ENCODE measurements at places on chromosomes 2 and 18. TPM values are rescaled to one million over a fixed set of nuclear protein-coding genes. Genes with fewer than 3 reads are reported as not detected.

DNA sequence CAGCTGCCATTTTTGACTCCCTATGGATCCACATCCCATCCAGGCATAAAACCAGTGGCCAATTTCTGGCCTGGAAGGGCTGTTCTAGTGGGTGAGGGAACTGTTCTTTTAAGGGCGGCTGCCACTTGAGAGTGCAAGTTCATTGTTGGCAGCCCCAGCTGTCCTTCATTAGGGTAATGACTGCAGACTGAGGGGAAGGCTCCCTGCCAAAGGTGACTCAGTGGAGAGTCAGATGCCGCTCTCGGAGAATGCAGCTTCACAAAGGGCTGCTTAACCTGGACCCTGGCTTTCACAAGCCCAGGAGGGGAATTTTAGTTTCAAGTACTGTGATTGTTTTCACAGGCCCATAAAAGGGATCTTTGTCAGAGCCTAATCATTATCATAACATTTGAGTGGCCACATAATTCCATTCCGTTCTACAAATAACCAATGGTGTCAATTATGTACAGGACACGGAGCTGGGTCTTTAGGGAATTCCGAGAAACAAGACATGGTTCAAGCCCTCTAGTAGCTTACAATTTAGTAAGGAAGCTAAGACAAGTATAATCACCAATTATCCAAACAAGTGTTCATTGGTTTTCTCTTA lies 235.7 kb downstream of the CDCA7 start:
- H3K4me1 ChIP-seq = peaks cover 6% of the 10 kb centered on the region
- H3K27me3 ChIP-seq = no peaks in the 10 kb centered on the region
- no peak overlapping the region for H3K4me3 ChIP-seq

- no peak overlapping the region for H3K4me3 ChIP-seq
- H3K4me1 ChIP-seq = no peaks in the 10 kb centered on the region
- H3K36me3 ChIP-seq = no peaks in the 10 kb centered on the region
- no peak overlapping the region for H3K27ac ChIP-seq
- no peaks in the 10 kb centered on the region for H3K27me3 ChIP-seq
- DNase-seq = no peak
These were observed 22.9 kb upstream of the GPR55 start for GRCh38 chr2:230947908-230948365.

GRCh38 chr18:69874058-69874457 lies 73.6 kb downstream of the CD226 start:
- no peaks in the 10 kb centered on the region for H3K4me1 ChIP-seq
- no peak for DNase-seq
- no peak overlapping the region for H3K27ac ChIP-seq
- H3K4me3 ChIP-seq = no peak overlapping the region
- H3K36me3 ChIP-seq = no peaks in the 10 kb centered on the region
- H3K27me3 ChIP-seq = no peaks in the 10 kb centered on the region

- no peaks in the 10 kb centered on the region for H3K27me3 ChIP-seq
- no peak for DNase-seq
- H3K27ac ChIP-seq = no peak overlapping the region
- no peak overlapping the region for H3K4me3 ChIP-seq
- no peaks in the 10 kb centered on the region for H3K36me3 ChIP-seq
- no peaks in the 10 kb centered on the region for H3K4me1 ChIP-seq
These were observed 160.5 kb downstream of the RIF1 start for GRCh38 chr2:151570191-151570590.

- DNase-seq = no peak
- H3K36me3 ChIP-seq = no peaks in the 10 kb centered on the region
- no peak overlapping the region for H3K4me3 ChIP-seq
- H3K4me1 ChIP-seq = no peaks in the 10 kb centered on the region
These were observed 32.7 kb upstream of the SOCS6 start for GRCh38 chr18:70256184-70256583.

DNA sequence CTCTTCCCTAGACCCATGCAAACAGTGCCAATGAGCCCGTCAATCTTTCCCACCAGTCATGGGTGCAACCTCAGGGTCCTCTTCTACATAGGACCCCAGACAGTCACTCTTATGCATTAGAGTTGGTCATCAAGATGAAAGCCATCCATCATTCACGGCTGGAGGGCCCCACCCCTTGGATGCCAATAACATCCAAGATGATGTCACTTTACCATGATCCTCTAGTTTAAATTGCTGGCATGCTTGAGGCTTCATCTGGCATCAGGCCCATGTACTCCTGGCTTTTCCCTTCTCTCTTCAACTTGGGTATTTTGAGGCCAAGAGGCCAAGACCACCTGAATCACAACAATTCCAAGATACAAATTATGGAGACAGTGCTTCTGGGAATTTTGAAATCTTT lies 91.1 kb upstream of the MAPK4 start:
- no peak overlapping the region for H3K4me3 ChIP-seq
- DNase-seq = no peak
- H3K27me3 ChIP-seq = no peaks in the 10 kb centered on the region
- H3K36me3 ChIP-seq = no peaks in the 10 kb centered on the region
- peaks cover 6% of the 10 kb centered on the region for H3K4me1 ChIP-seq

GRCh38 chr2:231925303-231926179 lies 655 bp downstream of the NPPC start:
- peaks cover 65% of the 10 kb centered on the region for H3K27me3 ChIP-seq
- peaks cover 15% of the 10 kb centered on the region for H3K4me1 ChIP-seq
- no peaks in the 10 kb centered on the region for H3K36me3 ChIP-seq
- H3K27ac ChIP-seq = no peak overlapping the region
- H3K4me3 ChIP-seq = peak overlapping the region; percentile 72

DNA sequence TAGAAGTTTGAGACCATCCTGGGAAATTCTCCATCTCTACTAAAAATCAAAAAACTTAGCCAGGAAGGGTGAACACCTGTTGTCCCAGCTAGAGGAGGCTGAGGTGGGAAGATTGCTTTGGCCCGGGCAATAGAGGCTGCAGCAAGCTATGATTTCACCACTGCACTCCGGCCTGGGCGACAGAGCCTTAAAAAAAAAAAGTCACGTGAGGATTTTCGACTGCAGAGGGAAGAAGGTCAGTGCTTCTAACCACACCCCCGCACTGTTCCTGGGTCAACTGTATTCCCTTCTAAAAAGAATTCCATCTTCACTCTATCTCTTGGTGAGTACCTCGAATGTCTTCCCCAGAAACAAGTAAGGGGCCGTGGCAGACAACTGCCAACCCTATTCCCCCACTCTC lies 31.3 kb downstream of the ADAM17 start:
- no peaks in the 10 kb centered on the region for H3K4me1 ChIP-seq
- DNase-seq = no peak
- no peak overlapping the region for H3K4me3 ChIP-seq
- H3K27ac ChIP-seq = no peak overlapping the region
- H3K36me3 ChIP-seq = peaks cover 4% of the 10 kb centered on the region

DNA sequence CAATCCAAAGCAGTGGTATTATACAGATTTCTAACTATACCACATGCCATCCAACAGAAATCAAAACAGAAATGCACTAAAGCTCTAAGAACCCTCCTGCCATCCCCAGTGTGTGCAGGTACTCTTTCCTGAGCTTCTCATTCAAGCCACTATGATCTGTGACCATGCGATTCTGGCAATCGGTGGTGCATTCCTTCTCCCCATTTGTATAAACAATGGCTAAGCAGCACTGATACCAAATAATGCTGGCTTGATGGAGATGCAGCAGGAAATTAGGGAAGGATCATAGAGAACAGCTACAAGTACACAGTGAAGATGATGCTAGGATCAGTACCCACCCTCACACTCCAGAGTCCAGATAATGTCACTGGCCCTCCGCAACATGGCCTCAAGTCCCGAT lies 51.8 kb downstream of the PPP4R1 start:
- no peaks in the 10 kb centered on the region for H3K27me3 ChIP-seq
- H3K4me1 ChIP-seq = no peaks in the 10 kb centered on the region
- H3K4me3 ChIP-seq = no peak overlapping the region
- no peaks in the 10 kb centered on the region for H3K36me3 ChIP-seq

- DNase-seq = no peak
- H3K36me3 ChIP-seq = no peaks in the 10 kb centered on the region
- H3K4me1 ChIP-seq = no peaks in the 10 kb centered on the region
- no peak overlapping the region for H3K27ac ChIP-seq
- H3K4me3 ChIP-seq = no peak overlapping the region
These were observed 112.4 kb upstream of the UPP2 start for GRCh38 chr2:157989227-157989626.

GRCh38 chr2:179898873-179899272 lies 37.5 kb upstream of the ZNF385B start:
- H3K4me1 ChIP-seq = no peaks in the 10 kb centered on the region
- no peaks in the 10 kb centered on the region for H3K27me3 ChIP-seq
- H3K36me3 ChIP-seq = no peaks in the 10 kb centered on the region
- H3K4me3 ChIP-seq = no peak overlapping the region

GRCh38 chr2:240560480-240561324 lies 545 bp downstream of the DUSP28 start:
- H3K4me1 ChIP-seq = peaks cover 40% of the 10 kb centered on the region
- peak overlapping the region; percentile 67 for H3K4me3 ChIP-seq
- no peaks in the 10 kb centered on the region for H3K27me3 ChIP-seq
- peak; percentile 100 for DNase-seq
- H3K36me3 ChIP-seq = no peaks in the 10 kb centered on the region
- H3K27ac ChIP-seq = peak overlapping the region; percentile 100

GRCh38 chr2:157404363-157404762 lies 39.5 kb downstream of the CYTIP start:
- no peak for DNase-seq
- no peaks in the 10 kb centered on the region for H3K27me3 ChIP-seq
- no peak overlapping the region for H3K27ac ChIP-seq

DNA sequence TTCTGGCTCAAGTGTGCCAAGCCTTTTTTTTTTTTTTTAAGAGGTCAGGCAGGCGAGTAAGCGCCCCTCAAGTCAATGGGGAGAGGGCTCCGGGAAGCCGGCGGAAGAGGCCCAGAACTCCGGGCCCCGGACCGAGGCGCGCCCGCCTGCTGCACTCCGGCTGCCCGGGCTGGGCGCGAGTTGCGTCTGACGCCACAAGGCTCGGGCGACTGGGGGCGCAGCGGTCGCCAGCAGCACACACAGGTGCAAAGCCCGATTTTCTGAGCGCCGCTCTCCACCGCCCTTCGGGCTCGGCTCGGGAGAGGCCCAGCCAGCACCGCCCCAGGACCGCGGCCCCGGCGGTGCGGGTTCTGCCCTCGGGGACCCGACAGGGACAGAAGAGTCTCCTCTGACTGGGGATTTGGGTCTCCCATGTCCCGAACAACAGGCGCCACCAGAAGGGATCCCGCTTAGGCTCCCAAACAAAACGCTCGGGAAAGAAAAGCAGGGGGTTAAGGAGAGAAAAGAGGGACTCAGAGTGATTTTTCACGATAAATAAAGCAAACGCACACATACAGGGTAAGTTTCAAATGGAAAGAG lies 787 bp downstream of the ERBB4 start:
- no peak overlapping the region for H3K27ac ChIP-seq
- DNase-seq = peak; percentile 22
- H3K4me3 ChIP-seq = peak overlapping the region; percentile 75
- H3K4me1 ChIP-seq = peaks cover 4% of the 10 kb centered on the region
- no peaks in the 10 kb centered on the region for H3K36me3 ChIP-seq

CKAP2L gene
- total RNA-seq = 4.3 TPM

ACMSD gene
- total RNA-seq = 6.5 TPM

PAX8 gene
- total RNA-seq = 0.20 TPM

SDC1 gene
- 108 TPM for total RNA-seq

RRM2 gene
- 20.0 TPM for total RNA-seq

ONECUT2 gene
- 1.7 TPM for total RNA-seq

All from hepatocyte (in vitro differentiated cells).